Smooth muscle cell of the pulmonary artery (primary cell): ENCODE measurements at places on chromosomes 16 and 17. TPM values are rescaled to one million over a fixed set of nuclear protein-coding genes. Genes with fewer than 3 reads are reported as not detected.

Gene XYLT1
- total RNA-seq = 16.0 and 64.9 TPM in 2 replicates

Gene LRRC37A
- total RNA-seq = 1.6 and 3.7 TPM in 2 replicates

Gene ETV4
- total RNA-seq = 1.2 and 1.3 TPM in 2 replicates

Gene SPATA22
- total RNA-seq = 0.13 and 0.26 TPM in 2 replicates

Gene BAHCC1
- total RNA-seq = 12.4 and 14.3 TPM in 2 replicates

Gene TBC1D3I
- total RNA-seq = 0.07 and 0.78 TPM in 2 replicates

Gene PPY
- total RNA-seq = not detected in 2 replicates

Gene ABCA8
- 60.6 and 198 TPM in 2 replicates for total RNA-seq

Gene KLHL10
- 0.20 and 0.26 TPM in 2 replicates for total RNA-seq

Gene KREMEN2
- total RNA-seq = not detected in 2 replicates

Gene ITGB3
- total RNA-seq = 38.3 and 72.6 TPM in 2 replicates

Gene CCDC78
- total RNA-seq = 1.6 and 4.9 TPM in 2 replicates

Gene NPIPA5
- 5.3 TPM in 1 of 2 replicates, not detected in the other for total RNA-seq

Gene KRTAP9-2
- not detected in 2 replicates for total RNA-seq

Gene SPHK1
- total RNA-seq = 43.8 and 115 TPM in 2 replicates

Gene HSD17B2
- total RNA-seq = not detected in 2 replicates

Gene ZFPM1
- 2.0 and 2.8 TPM in 2 replicates for total RNA-seq

Gene FSCN2
- total RNA-seq = 2.0 and 11.0 TPM in 2 replicates

Gene XAF1
- total RNA-seq = 20.0 and 37.0 TPM in 2 replicates

Gene EFCAB13
- total RNA-seq = 5.1 and 5.3 TPM in 2 replicates

Gene DHX8
- total RNA-seq = 37.4 and 43.1 TPM in 2 replicates

Gene PRSS27
- 0.69 and 0.72 TPM in 2 replicates for total RNA-seq

Gene CES5A
- total RNA-seq = not detected in 2 replicates

Gene OR2C1
- total RNA-seq = 0.26 TPM in 1 of 2 replicates, not detected in the other

Gene GPRC5B
- total RNA-seq = 2.7 and 7.3 TPM in 2 replicates

Gene TBC1D3G
- 0.07 TPM in 1 of 2 replicates, not detected in the other for total RNA-seq

Gene MYO15B
- 4.2 and 5.7 TPM in 2 replicates for total RNA-seq

Gene PLA2G10
- total RNA-seq = not detected in 2 replicates

Gene TP53TG3
- total RNA-seq = not detected in 2 replicates

Gene C16orf90
- not detected in 2 replicates for total RNA-seq

Gene KIF1C
- total RNA-seq = 83.3 and 112 TPM in 2 replicates

Gene PGS1
- total RNA-seq = 31.8 and 37.5 TPM in 2 replicates

Gene LITAFD
- not detected in 2 replicates for total RNA-seq

Gene C1QTNF1
- total RNA-seq = 84.0 and 195 TPM in 2 replicates

Gene ACSM2B
- not detected in 2 replicates for total RNA-seq

Gene ADAMTS18
- total RNA-seq = 1.2 and 23.2 TPM in 2 replicates
